ENCODE measurements at places on chromosomes 2 and 18.

DNA sequence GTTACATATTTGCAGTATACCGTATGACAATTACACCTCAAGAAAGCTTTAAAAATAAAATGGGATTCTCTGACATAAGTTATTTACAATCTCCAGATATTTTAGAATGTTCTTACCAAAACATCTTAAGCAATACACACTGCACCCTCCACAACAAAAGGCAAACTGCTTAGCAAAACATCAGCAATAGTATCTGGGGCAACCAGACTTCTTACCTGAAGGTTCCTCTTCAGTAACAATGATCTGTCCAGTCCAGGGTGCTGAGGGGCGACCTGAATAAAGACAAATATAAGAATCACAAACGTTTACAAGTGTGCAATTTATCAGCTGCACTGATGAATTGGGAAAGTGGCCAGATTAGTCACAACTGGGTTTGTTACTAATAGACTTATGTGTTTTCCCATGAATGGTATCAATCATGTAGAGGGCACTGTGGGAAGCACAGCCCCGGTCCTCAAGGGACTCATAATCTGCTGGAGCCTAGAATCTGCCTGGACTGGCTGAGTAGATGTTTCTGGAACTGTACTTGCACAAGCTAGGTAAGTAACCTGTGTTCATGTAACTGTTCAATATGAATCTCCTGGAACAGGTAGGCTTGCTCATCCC is 70.7 kb downstream of the MYOM1 start:
- DNase-seq = no peak

DNA sequence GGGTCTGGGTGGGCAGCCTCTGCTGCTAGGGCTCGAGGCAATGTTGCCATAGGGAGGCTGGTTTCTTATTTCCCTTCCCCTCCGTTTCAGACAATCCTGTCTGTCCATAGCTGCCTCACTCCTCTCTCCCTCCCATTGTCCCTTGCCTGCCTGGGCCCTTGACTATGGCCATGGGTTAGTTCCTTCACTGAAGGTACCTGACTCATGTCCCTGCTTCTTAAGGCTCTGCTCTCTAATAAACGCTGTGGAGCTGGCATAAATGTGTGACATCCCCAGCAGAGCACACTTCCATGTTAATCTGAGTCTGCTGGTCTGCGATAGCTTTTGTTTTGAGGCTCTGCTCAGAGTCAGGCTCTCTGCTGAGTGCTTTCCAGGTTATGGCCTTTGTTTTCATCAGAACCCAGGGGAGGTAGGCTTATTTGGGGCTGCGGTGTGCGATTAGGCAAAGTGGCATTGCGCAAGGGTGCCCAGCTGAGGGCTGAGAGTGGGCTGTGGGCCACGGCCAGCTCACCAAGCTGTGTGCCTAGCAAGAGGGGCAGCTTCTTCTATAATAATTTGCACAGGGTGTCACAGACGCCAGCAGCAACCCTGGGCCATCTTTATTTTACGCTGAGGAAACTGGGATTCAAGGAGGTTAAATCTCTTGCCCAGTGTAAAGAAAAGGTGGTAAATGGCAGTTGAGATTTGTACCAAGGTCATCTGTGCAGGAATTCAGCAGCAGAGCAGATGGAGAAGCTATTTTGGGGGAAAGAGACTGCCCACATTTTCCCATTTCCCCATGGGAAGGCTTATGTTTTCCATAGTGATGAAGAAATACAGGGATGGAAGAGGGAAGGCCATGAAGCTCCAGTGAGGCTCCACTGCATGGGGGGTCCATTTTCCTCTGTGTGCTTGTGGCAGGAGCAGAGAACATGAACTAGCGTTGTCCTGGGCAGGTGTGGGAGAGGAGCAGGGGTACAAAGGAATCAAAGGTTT is 25.6 kb downstream of the MRPL33 start:
- no peak for DNase-seq

GRCh38 chr2:240624950-240625621 is at the start of gene GPR35:
Gene GPR35 (plus strand): TSS chr2:240625480. CDS start chr2:240629953, 4,473 bp downstream.
- DNase-seq = no peak

GRCh38 chr2:230326453-230327417 is at the start of gene SP140L:
Gene SP140L (plus strand): TSS chr2:230327193. CDS start chr2:230327270, 77 bp downstream.
- DNase-seq = no peak

DNA sequence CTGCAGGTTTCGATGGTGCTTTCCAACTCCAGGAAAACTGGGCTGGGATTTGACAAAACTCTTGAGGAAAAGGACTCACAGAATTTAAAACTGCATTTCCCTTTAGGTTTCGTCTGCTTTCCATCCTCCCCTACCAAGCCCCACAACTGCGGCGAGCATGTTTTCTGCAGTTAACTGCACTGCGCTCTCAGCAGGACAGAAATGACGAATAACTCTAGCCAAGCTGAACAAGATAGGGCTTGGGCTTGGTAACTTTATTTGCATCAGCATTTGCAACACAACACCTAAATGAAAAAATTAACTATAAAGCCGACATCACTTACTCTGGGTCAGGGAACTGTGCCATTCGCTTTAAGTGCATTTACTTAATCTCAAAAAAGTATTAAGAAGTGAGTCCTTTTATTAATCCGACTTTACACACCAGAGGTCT is 669 bp upstream of the PIKFYVE start:
- no peak for DNase-seq

DNA sequence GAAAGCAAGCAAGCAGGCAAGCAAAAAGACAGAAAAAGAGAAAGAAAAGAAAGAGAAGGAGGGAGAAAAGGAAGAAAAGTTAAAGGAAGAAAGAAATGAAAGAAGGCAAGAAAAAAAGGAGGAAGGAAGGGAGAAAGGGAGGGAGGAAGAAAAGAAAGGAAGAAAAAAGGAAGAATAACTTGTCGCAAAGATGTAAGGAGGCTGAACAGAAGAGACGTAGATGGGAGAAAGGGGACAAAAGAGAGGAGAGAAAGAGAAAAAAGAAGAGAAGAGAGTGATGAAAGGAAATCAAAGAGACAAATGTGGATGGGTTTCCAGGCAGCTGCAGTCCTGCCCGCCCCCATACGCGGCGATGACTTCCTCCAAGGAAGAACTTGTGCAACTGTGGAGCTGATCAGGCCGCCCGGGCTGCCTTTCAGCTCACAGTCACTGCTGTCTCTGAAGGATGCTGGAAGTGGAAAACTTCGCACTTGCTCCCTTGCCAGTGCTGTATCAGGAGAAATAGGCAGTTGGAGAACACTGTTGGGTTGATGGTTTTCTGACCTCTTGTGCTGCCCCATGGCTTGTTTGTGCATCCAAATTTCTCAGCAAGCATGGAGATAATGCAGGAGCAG is 52.9 kb downstream of the TRIB2 start:
- DNase-seq = peak; percentile 84

DNA sequence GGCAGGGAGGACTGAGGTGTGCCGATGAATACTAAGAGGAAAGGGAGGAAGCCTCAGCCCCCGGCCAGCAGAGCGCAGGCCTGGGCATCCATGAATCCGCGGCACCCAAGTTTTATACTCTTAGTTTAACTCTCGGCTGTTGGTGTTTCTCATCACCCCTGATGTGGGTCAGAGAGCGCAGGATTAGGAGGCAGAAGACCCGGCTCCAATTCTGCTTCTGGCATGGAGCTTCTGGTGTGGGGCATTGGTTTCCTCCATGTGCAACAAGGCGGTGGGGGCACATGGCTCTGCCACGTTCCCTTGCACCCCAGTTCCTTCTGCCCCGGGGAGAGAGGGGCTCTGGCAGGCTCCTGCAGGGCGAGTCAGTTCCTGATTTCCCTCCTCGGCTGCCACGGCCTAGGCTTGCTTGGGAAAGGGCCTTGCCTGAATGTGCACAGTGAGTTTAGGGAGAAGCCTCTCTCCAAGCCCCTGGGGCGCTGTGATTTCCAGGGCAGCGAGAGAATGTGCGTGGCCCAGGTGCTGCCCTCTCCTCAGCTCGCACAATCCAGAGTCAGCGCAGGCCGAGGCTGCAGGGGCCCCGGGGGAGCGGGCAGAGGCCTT is 36.2 kb upstream of the DNMT3A start:
- no peak for DNase-seq

GRCh38 chr2:111194835-111195621 is 74.3 kb downstream of the BCL2L11 start:
- DNase-seq = no peak

- DNase-seq = no peak
Observed at GRCh38 chr18:35491700-35492077, 6.1 kb downstream of the INO80C start.

DNA sequence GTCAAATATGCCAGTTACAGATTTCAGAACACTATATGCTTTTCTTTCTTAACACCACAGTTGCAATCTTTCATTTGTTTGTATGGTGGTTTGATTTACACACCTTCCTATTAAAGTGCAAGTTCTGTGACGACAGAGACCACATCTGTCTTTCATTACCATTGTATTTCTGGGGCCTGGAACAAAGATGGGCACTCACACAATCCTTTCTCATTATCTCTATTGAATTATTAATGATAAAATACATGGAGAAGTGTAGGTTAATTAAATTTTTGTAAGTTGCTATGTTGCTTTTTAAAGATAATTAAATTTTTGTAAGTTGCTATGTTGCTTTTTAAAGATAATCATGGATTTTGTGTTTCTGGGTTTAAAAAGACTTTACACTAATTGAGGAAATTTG is 79.9 kb downstream of the KCTD18 start:
- no peak for DNase-seq

DNA sequence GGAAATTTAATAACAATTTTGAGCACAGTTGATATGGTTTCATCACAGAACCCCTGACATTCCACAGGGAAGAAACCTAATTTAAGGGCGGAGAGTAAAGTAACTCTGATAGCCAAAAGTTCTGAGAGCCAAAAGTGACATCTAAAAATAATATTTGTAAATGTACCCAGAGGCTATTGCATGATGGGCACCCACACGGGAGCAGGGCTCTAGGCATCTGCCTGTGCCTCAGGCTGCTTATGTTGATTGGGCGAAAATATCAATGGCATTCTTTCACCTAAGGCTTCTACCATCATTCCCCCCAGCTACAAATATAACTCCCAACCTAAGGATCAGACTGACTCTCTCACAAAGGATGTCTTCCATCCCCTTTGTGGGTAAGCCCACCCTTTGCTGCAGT is 54.1 kb upstream of the PTPRM start:
- no peak for DNase-seq

DNA sequence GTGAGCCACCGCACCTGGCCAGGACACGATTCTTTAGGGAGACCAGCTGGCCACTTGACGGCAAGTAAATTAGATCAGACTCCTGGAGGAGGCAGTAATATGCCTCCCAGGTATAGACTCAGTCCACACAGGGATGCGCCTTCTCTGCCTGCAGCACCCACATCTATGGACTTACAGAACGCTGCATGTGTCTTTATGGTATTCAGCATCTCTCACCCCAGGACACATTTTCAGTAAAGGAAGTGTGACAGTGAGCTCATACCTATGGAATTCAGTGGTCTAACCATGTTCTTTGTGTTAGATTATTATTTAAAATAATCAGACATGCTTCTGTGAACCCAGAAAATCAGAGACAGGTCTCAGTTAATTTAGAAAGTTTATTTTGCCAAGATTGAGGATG is 5.9 kb upstream of the NARS1 start:
- no peak for DNase-seq

- no peak for DNase-seq
Observed at GRCh38 chr18:74773171-74773624, 175.5 kb downstream of the ZNF407 start.

GRCh38 chr2:149058936-149059335 is 20.4 kb downstream of the LYPD6B start:
- DNase-seq = no peak

GRCh38 chr2:148052687-148053086 is 31.8 kb downstream of the MBD5 start:
- no peak for DNase-seq

DNA sequence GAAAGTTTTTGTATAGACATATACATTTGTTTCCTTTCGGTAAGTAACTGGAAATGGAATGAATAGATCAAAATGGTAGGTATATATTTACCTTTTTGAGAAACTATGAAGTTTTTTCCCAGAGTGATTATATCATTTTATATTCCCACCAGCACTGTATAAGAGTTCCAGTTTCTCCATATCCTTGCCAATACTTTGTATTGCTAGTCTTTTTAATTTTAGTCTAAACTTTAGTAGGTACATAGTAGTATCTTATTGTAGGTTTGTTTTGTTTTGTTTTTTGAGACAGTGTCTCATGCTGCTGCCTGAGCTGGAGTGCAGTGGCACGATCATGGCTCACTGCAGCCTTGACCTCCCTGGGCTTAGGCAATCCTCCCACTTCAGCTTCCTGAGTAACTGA is 56.6 kb downstream of the AGPS start:
- no peak for DNase-seq

DNA sequence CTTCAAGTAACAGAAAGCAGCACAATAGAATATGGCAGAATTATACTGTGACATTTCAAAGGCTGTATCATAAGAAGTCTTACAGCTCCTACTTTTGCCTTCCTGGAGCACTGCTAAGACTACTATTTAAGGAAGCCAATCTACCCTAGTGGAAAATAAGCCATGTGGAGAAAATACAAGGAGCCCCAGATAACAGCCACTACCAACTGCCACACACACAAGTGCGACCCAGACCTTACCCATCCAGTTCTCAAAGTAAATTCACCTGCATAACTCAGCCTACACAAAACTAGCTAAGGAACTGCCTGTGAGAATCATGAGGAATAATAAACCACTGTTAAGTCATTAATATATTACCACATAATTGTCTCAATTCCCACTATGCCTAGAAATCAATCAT is 66.4 kb downstream of the USP34 start:
- DNase-seq = no peak
